ENCODE measurements at places on chromosomes 5 and 9. TPM values are rescaled to one million over a fixed set of nuclear protein-coding genes. Genes with fewer than 3 reads are reported as not detected.

Gene ADGRD2
- polyA plus RNA-seq: not detected

Gene SLC6A19
- polyA plus RNA-seq: not detected

Gene ORM1
- polyA plus RNA-seq: not detected

Gene ARL14EPL
- polyA plus RNA-seq: not detected

DNA sequence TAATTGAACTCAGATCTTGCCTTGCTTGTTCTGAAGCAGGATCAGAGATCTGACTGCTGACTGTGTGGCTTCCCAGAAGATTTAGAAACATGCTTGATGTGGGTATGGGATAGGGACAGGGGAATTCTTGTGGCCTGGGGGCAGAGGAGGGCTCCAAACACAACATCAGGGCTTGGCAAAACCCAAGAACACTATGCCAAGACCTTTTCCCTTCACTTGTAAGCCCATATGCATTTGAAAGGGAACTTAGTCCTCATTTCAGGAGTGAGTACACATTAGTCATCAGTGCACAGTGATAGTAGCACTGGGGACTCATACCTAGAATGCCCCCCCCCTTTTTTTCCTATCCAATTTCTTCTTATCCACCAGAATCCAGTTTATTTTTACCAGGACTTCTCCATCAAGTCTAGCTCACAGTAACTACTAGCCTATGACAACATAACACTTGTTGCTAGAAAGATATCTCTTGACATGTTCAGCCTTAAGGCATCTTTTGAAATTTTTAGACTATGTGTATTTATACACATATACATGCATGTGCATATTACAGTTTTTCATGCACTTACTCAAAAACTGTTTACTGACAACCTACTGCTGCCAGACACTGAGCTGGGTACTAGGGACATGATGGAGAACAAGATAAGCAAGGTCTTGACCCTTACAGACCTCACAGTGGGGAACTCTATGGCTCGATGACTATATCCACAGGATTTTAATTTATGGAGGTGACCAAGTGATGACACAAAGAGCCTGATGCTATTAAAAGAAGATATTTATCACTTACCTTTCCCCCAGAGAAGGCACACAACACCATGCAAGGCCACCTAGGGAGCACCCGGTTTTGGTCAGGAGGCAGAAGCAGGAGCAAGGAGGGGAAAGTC lies 158.3 kb upstream of the MAP3K1 start:
- DNase-seq: no peak

- DNase-seq: no peak
These were observed 4.8 kb downstream of the SKP1 start for GRCh38 chr5:134171972-134172371.

- no peak for DNase-seq
These were observed 11.8 kb upstream of the SEMA5A start for GRCh38 chr5:9557696-9558095.

DNA sequence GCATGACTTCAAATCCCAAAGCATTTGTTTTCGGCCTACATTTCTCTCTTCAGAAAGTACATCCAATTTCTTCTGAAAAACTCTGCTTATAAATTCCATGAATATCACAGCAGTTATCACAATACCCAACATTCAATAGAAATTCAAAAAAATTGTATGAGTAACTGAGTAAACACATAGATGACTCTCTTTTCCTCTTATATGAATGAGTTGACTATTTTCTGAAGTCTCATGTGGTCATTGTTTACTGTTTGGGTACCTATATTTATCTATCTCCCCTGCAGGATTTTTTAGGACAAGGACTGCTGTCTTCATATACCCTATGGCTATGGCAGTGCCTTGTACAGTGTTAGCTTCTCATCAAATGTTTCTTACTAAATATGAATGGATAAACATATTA lies 157.1 kb downstream of the HTR1A start:
- DNase-seq: no peak

DNA sequence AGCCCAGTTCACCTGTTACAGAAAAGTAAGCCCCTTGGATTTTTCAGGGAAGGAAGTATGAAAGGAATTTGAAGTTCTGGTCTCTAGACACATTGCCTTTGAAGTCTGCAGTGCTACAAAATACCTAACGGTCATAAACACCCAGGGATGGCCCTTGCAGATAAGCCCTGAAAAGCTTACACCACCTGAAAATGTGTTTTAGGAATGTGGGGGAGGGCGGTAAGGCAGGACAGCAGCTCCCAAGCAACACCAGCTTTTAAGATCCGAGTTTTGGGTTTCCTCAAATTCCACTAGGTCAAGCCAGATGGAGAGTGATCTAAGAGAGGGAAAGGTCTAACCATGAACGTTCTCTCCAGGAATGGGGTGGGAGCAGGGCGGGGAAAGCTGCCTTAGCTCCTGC lies 114.1 kb upstream of the PANK3 start:
- DNase-seq: no peak

DNA sequence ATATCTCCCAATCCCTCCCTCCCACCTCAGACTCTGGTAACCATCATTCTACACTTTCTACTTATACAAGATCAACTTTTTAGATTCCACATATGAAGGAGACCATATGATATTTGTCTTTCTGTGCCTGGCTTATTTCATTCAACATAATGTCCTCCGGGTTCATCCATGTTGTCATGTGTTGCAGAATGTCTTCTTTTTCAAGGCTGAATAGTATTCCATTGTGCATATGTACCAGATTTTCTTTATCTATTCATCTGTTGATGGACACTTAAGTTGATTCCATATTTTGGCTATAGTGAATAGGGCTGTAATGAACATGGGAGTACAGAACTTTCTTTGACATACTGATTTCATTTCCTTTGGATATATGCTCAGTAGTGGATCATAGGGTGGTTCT lies 78.9 kb upstream of the MAP1B start:
- DNase-seq: no peak

- DNase-seq: no peak
These were observed 24.5 kb downstream of the RETREG1 start for GRCh38 chr5:16592255-16592654.

DNA sequence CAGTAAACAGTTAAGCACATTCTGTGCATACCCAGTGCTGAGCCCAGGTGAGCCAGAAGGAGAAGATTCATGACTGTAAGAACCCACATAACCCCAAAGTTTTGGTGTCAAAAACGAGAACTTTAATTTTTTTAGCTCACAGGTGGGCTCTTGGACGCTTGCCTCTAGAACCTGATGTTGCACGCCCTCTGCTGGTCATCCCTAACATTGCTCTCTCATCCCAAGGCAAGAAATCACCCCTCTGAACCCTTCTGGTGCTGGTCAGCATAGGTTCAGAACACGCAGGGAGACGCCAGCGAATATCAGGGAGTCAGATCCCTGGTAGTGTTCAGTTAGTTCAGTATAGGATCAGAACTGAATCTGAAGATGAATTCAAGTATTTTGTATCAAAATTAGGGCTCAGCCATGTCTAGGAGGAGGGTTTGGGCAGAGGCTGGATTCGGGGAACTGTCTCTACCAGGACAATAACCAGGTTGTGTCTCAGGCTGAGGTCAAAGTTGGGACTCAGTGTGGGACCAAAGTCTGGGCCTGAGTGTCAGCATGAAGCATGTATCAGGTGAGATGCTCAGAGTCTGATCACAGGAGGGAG lies 4.1 kb upstream of the DNAJB5 start:
- DNase-seq: peak; percentile 43

DNA sequence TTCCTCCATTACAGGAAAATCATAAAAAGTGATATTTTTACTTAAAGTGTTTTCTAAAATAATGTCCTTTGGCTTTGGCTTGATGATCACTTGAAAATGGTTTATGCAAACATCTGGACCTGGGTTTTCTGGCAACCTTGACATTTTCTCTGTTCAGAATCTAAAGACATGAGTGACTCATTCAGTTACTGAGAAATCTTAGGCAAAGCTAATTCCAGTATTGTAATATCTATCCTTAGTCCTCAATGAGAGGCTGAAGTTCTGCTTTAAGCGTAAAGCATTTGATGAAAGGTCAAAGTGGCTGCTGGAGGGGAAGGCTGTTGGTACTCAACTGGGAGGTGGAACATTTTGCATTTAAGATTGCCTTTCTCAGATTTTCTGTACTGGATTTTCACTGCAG lies 2.3 kb downstream of the MAN2A1 start:
- DNase-seq: no peak

DNA sequence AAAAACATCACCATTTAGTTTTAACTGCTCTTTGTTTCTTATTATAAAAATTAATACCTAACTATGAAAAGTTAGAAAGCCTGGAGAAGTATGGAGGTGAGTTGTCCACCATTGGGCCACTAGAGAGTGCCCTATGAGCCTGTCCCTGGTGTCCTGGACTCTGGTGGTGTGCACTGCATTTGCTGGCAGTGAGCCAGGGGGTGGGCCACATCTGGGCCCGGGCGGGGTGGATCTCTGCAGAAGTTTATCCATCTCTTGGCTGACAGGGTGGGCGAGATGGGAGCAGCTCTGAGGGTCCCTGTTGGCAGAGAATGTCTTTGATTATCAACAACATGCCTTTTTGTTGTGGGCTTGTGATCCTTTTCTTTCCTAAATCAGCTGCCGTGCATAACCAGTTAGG lies 8.2 kb downstream of the TENT4A start:
- DNase-seq: no peak

DNA sequence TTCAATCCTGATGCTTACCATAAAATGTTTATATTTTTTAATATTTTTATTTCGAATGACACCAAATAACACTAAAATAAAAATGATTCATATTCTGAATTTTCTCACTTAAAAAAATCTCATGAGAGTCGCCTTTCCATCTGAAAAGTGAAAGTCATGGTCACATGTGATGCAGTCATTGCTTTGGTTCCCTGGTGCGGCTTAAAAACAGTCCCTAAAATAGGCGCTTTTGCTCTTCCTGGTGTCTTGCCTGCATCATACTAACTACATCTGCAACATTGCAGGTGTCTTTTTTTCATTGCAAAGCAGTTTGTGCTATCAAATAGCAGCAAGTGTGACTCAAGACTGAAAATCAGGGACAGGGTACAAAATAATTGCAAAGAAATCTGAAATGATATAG lies 185.2 kb upstream of the NREP start:
- DNase-seq: no peak

DNA sequence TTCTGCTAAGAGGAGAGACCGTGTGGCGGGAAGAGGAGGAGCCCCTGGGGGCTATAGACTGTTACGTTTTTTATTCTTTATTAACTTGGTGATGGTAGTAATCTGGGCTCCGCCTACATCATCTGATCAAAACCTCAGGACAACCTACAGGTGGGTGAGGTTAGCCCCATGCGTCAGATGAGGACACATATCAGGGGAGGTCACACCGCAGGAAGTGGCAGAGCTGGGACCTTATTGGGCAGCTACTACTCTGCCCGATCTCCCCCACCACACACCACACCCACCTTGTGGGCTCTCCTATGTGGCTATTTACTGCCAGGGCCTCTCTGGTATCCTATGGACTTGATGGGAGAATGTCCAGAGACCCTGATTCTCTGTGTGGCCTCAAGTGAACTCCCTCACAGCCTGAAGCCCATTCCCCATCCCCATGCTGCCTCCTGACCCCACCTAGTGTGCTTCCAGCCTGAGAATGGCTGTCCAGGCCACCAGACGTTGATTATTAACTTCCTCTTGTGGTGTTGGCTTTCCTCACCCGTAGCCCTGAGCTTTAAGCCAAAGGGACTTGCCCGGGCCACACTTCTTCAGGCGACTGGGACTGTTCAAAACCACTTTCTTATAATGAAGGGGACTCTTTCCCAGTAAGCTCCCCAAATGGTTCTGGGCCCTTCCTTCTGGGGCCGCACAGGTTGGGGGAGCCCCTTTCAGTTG lies 8.2 kb downstream of the UNC5A start:
- peak; percentile 59 for DNase-seq

Measured in immature natural killer cell (primary cell).